ENCODE measurements at places on chromosomes 7 and 10. TPM values are rescaled to one million over a fixed set of nuclear protein-coding genes. Genes with fewer than 3 reads are reported as not detected.

AP4M1 gene
- total RNA-seq, result 4.4 TPM

RP9 gene
- 4.9 TPM for total RNA-seq

SYCE1 gene
- total RNA-seq, result 0.37 TPM

MBL2 gene
- 140 TPM for total RNA-seq

GRID1 gene
- 1.4 TPM for total RNA-seq

AKR1C8 gene
- 15.4 TPM for total RNA-seq

- H3K36me3 ChIP-seq, result no peaks in the 10 kb centered on the region
- no peaks in the 10 kb centered on the region for H3K4me1 ChIP-seq
- H3K4me3 ChIP-seq, result no peak overlapping the region
- DNase-seq, result no peak
- H3K27ac ChIP-seq, result no peak overlapping the region
Observed at GRCh38 chr10:31980471-31980870, 51.8 kb upstream of the ARHGAP12 start.

- no peak for DNase-seq
- H3K27ac ChIP-seq, result no peak overlapping the region
- no peaks in the 10 kb centered on the region for H3K36me3 ChIP-seq
- no peaks in the 10 kb centered on the region for H3K4me1 ChIP-seq
- no peaks in the 10 kb centered on the region for H3K27me3 ChIP-seq
- H3K4me3 ChIP-seq, result no peak overlapping the region
Observed at GRCh38 chr7:47672271-47672791, 90.4 kb upstream of the TNS3 start.

DNA sequence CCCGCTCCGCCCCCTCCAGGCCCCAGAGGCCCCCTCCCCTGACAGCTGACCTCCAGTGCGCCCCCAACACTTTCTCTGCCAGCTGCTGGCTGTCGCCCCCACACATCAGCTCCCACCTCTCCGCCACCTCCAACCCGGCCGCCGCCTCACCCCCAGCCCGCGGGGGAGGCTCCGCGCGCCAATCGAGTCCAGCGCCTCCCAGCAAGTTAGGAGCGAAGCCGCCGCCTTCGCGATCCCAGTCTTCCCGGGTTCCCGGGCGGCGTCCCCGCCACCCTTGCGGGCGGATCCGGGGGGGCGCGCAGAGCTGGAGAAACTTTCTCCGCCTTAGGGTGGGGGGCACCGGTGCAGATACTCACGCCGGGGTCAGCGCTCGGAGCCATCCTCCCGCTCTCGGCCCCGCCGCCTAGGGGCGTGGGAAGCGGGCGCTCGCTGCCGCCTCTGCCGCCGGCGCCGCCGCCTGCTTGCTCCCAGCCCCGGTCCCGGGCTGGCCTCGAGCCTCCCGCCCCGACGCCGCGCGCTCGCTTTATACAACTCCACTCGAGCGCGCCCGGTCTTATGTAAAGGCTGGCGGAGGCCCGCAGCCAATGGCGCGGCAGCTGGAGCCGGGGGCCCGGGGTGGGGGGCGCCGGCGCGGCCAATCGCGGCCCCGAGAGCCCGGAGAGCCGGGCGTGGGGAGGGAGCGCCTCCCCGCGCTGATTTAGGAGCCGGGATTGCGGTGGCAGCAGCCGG, at the start of gene CRTAC1:
Gene CRTAC1, minus strand, starts transcription at position 529 of the 729 bp plus-strand sequence. Its CDS starts 149 bp downstream, at position 380.
- peaks cover 26% of the 10 kb centered on the region for H3K27me3 ChIP-seq
- DNase-seq, result no peak
- no peaks in the 10 kb centered on the region for H3K36me3 ChIP-seq
- H3K27ac ChIP-seq, result no peak within 1 kb of the TSS
- H3K4me3 ChIP-seq, result no peak within 1 kb of the TSS

GRCh38 chr7:157429680-157430224, 92.9 kb downstream of the DNAJB6 start:
- H3K27ac ChIP-seq, result no peak overlapping the region
- no peak for DNase-seq
- no peak overlapping the region for H3K4me3 ChIP-seq
- no peaks in the 10 kb centered on the region for H3K4me1 ChIP-seq
- H3K36me3 ChIP-seq, result no peaks in the 10 kb centered on the region
- no peaks in the 10 kb centered on the region for H3K27me3 ChIP-seq

DNA sequence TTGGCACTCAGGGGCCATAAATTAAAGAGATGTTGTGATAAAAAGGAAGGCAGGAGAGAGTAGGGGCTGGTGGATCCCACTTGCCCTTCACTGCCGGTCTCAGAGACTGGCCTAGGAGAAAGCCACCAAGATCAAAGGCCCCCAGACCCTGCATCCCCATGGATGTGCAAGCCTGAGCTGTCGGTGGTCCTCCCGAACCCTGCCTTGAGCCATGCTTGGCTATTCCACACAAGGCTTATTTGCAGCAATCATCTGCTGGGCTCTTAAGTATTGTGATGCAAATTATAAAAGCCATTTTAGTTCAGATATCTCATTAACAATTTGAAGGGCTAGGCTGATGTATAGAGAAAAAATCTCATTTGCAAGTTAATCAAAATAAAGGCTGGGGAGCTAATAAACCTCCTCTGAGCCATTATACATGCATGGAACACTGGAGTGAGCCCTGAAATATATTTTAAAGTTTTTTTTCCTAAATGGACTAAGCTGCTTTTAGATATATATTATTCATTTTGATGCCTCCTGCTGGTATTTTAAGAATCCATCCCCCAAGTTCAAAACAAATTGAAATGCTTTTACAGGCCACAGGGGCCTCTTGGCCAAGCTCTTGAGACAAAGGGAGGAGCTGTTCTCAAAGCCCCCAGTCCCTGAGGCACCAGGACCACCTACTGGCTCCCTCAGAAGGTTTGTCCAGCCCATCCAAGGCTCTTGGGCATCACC, 28.1 kb downstream of the OAT start:
- no peaks in the 10 kb centered on the region for H3K4me1 ChIP-seq
- H3K36me3 ChIP-seq, result no peaks in the 10 kb centered on the region
- H3K4me3 ChIP-seq, result no peak overlapping the region
- no peak for DNase-seq
- H3K27me3 ChIP-seq, result no peaks in the 10 kb centered on the region

DNA sequence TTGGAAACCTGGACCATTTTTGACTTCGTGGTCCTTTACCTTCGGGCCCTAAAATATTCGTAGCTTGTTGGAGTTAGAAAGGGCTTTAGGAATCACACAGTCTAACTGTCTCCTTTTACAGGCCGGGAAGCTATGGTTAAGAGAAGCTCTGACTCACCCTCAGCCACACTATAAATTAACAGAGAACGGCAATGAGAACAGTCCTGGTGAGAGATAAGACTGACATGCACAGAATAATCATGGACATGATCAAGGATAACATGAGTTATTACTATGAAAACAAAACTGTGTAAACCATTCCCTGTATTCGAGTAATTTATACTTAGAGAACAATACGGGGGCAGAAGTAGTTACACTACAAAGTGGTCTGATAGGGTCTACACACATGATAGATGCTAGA, 162.5 kb upstream of the MALRD1 start:
- no peak overlapping the region for H3K4me3 ChIP-seq
- H3K36me3 ChIP-seq, result no peaks in the 10 kb centered on the region
- H3K27me3 ChIP-seq, result no peaks in the 10 kb centered on the region
- H3K4me1 ChIP-seq, result no peaks in the 10 kb centered on the region
- DNase-seq, result no peak
- no peak overlapping the region for H3K27ac ChIP-seq

GRCh38 chr7:108226816-108227299, 96.7 kb upstream of the LAMB4 start:
- H3K27ac ChIP-seq, result no peak overlapping the region
- H3K4me3 ChIP-seq, result no peak overlapping the region
- no peak for DNase-seq
- H3K36me3 ChIP-seq, result no peaks in the 10 kb centered on the region

- H3K4me3 ChIP-seq, result peak overlapping the region; percentile 60
- H3K27me3 ChIP-seq, result peaks cover 27% of the 10 kb centered on the region
- no peaks in the 10 kb centered on the region for H3K36me3 ChIP-seq
- no peak overlapping the region for H3K27ac ChIP-seq
Observed at GRCh38 chr7:27161214-27161720, 4.1 kb downstream of the HOXA9 start.

- no peak for DNase-seq
- no peaks in the 10 kb centered on the region for H3K27me3 ChIP-seq
- H3K4me1 ChIP-seq, result no peaks in the 10 kb centered on the region
- no peak overlapping the region for H3K4me3 ChIP-seq
- no peaks in the 10 kb centered on the region for H3K36me3 ChIP-seq
Observed at GRCh38 chr7:144019457-144019856, 19.3 kb downstream of the OR6B1 start.

DNA sequence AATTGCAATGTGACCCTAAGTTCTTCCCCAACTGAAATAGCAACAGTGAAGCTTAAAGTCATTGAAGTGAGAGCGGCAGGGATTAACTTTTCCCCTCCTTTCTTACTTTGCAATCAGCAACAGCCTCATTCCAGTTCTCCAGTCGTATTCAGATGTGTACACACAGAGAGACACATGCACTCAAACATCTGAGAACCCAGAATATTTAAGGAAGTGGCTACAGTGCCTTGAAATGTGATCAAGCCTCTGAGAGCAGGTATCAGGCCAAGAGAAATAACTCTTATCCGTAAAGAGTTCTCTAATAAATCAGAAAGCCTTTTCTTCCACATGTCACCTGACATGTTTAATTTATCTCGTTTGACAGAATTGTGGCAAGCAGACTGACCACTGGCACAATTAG, 388.9 kb upstream of the NPVF start:
- no peak overlapping the region for H3K27ac ChIP-seq
- no peaks in the 10 kb centered on the region for H3K27me3 ChIP-seq
- no peak overlapping the region for H3K4me3 ChIP-seq
- DNase-seq, result no peak

GRCh38 chr7:148540041-148540738, 50.4 kb upstream of the C7orf33 start:
- H3K4me1 ChIP-seq, result no peaks in the 10 kb centered on the region
- H3K27ac ChIP-seq, result no peak overlapping the region
- peak; percentile 35 for DNase-seq
- H3K27me3 ChIP-seq, result no peaks in the 10 kb centered on the region

DNA sequence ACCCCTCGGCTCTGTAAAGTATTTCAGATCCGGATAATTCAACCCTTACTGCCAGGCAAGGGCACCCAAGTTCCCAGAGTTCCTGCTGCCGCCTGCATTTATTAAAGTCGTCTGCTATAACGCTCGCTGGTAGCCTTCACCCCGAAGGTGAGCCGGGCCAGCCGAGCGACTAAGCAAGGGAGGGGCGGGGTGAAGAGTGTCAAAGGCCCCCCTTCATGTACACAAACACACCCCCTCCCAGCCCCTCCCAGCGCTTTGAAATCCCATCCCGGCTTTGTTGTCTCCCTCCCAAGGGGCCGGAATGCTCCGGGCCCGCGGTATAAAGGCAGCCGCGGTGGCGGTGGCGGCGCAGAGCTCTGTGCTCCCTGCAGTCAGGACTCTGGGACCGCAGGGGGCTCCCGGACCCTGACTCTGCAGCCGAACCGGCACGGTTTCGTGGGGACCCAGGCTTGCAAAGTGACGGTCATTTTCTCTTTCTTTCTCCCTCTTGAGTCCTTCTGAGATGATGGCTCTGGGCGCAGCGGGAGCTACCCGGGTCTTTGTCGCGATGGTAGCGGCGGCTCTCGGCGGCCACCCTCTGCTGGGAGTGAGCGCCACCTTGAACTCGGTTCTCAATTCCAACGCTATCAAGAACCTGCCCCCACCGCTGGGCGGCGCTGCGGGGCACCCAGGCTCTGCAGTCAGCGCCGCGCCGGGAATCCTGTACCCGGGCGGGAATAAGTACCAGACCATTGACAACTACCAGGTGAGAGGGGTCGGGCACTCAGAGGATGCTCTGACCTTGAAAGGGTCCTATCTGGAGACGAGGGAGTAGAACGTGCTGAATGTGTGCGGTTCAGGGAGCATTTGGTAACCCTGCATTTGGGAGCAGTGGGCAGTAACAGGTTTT, at the start of gene DKK1:
Gene DKK1, plus strand, starts transcription at position 349 of the 889 bp plus-strand sequence. Its CDS starts 154 bp downstream, at position 503.
- H3K27ac ChIP-seq, result no peak within 1 kb of the TSS
- H3K4me3 ChIP-seq, result peak within 1 kb of the TSS; percentile 54
- H3K27me3 ChIP-seq, result peaks cover 9% of the 10 kb centered on the region
- DNase-seq, result peak; percentile 72

- no peak overlapping the region for H3K4me3 ChIP-seq
- no peaks in the 10 kb centered on the region for H3K27me3 ChIP-seq
- no peaks in the 10 kb centered on the region for H3K4me1 ChIP-seq
- DNase-seq, result no peak
Observed at GRCh38 chr10:48699011-48699627, 14.4 kb downstream of the WDFY4 start.

DNA sequence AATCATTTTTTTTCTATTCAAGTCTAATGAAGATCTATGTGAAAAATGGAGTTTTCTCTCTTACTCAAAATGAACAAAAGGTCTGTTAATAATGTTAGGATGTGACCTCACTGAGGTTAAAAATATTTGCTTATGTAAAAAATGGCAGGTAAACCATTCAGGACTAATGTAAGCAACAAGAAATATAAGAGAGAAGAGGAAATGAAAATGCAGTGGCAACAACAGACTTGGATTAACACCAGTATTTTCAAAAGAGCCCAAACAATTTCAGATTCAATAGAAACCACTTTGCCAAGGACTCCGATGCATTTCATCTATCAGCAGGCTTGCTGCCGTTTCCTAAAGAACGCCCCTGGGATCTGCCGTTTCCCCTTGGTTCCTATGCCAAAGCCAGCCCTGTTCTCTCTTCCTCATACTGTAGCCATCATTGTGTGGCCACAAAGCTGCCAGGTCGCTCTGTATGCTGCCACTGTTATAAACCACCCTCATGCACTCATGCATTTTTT, 66.4 kb downstream of the MTURN start:
- no peak overlapping the region for H3K4me3 ChIP-seq
- DNase-seq, result no peak
- H3K27me3 ChIP-seq, result no peaks in the 10 kb centered on the region
- H3K4me1 ChIP-seq, result no peaks in the 10 kb centered on the region
- H3K36me3 ChIP-seq, result no peaks in the 10 kb centered on the region
- H3K27ac ChIP-seq, result no peak overlapping the region

DNA sequence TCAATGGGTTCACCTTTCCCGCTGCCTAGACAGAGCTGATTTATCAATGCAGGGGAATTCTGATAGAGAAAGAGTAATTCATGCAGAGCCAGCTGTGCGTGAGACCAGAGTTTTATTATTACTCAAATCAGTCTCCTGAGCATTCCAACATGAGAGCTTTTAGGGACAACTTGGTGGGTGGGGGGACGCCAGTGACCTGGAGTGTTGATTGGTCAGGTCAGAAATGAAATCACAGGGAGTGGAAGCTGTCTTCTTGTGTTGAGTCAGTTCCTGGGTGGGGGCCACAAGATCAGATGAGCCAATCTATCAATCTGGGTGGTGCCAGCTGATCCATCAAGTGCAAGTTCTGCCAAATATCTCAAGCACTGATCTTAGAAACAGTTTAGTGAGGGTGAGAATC, 99.0 kb upstream of the CAV2 start:
- H3K27me3 ChIP-seq, result no peaks in the 10 kb centered on the region
- no peak for DNase-seq
- H3K4me3 ChIP-seq, result no peak overlapping the region
- H3K4me1 ChIP-seq, result no peaks in the 10 kb centered on the region
- no peak overlapping the region for H3K27ac ChIP-seq
- H3K36me3 ChIP-seq, result no peaks in the 10 kb centered on the region

DNA sequence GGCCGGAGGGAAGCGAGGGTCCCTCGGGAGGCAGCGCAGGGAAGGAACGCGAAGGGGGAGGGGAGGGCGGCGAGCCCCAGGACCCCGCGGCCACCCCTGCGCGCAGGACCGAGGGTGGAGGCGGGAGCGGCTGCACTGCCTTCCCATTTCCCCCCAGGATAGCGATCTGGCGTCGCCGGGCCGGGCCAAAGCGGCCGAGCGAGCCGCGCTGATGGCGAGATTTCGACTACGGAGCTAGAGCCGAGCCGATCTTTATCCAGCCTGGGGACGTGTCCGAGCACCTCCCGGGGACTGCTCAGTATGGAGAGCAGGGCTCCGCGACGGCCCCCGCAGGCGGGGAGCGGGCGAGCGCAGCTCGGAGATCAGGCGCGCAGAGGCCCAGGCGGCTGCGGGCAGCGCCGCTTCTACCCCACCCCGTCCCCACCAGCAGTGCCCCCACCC, 590 bp upstream of the CRTAC1 start:
- DNase-seq, result no peak
- H3K4me3 ChIP-seq, result no peak overlapping the region
- H3K27ac ChIP-seq, result no peak overlapping the region
- peaks cover 26% of the 10 kb centered on the region for H3K27me3 ChIP-seq
- peaks cover 11% of the 10 kb centered on the region for H3K4me1 ChIP-seq

All from right lobe of liver (tissue), 6 donors.